D721Med (cell line): ENCODE measurements at places on chromosomes 3 and 15.

DNA sequence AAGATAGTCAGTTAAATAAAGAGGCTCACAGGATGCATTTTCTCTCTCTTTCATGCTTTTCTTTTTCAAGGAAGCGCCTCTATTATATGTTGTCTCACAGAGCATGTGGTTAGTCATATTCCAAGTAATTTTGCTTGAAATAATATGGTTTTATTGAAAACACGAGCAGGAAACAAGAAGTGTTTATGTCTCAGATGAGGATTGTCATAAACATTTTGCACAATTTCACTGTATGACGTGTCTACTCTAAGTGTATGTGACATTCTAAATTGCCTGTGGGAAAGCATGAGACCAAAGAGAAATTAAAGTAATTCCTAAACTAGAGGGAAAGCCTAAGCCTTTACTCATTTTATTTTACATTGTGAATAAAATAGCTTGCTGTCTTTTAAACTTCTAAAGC lies 818.6 kb downstream of the EPHA3 start:
- DNase-seq: no peak

- no peak for DNase-seq
These were observed 130.5 kb downstream of the TNIK start for GRCh38 chr3:171329746-171330145.

DNA sequence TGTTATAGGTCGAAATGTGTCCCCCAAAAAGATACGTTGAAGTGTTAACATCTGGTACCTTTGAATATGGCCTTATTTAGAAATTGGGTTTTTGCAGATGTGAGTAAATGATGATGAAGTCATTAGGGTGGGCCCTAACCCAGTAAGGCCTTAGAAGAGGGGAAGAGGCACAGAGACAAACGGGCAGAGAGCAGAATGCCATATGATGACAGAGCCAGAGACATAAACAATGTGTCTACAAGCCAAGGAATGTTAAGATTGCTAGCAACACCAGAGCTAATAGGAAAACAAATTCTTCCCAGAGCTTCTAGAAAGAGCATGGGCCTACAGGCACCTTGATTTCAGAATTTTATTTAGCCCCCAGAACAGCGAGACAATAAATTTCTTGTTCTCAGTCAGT lies 693.1 kb upstream of the NECTIN3 start:
- DNase-seq: no peak

DNA sequence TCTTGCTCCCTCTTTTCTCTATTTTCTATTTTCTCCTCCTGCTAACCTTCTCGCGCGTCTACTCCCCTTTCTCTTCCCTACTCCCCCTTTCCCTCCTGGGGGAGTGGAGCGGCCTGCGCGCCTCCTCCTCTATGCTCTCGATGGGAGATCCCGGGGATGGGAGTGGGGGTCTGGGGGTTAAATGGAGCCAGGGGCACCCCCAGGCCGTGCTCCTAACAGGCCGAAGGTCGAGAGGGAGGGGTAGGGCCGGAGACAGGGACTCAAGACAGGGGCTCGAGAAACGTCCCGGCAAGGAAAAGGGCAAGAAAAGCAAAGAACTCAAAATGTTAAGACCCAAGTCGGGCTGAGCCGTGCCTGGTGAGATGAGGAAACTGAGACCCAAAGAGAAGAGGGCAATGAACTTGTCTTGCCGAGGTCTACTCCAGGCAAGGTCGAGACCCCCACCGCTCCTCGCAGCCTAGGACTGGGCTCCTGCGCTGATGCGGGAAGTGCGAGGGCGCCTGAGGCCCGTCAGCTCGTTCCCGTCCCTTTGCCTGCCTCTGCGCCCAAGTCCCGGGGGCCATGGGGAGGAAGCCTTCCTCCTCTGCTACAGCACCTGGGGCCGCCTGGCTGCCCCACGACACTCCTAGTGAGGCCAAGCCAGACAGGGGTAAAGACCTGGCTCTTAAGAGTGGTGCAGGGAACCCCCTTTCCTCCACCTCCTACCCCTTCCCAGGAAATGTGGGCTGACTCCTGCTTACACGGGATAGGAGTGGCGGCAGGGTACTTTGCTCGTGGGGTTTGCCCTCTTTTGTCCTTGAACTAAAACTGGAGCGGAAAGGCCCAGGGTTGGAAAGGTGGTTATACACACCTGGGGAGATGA lies 770 bp upstream of the MEGF11 start:
- DNase-seq: no peak

DNA sequence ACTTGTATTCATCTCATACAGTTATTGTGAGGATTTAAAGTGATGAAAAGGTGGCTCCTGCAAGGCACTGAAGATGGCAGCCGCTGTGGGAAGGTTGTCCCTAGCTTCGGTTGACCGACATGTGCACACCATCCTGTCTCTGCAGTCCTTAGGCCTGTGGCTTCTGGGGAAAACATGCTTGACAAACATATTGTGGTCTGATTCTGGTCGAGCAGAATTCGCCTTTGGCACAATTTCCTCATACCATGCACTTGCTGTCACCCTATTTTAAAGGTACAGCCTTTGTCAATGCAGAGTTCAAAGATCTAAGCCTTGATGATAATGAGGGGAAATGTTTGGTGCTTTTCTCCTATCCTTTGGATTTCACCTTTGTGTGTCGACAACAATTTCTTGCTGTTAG lies 50.9 kb downstream of the PRICKLE2 start:
- DNase-seq: no peak

DNA sequence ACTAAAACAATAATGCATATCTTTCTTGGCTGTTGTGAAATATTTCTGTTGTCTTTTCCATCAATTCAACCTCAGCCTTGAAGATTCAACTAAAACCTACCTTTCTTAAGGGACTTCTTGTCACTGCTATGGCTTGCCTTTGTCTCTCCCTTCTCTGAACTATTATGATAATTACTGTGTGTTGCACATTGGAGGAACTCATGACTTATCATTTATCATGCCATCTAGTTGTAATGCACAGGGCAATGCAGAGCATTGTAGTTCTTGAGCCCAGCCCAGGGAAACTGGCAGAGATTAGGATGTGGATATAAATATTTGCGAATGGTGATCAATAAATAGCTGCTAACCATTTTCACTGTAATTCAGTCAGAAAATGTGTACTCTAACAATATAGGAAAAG lies 427.1 kb upstream of the FRG2C start:
- DNase-seq: no peak

GRCh38 chr3:113293348-113293747 lies 82.0 kb downstream of the BOC start:
- no peak for DNase-seq

GRCh38 chr15:41974041-41974440 lies 1.7 kb upstream of the EHD4 start:
- DNase-seq: no peak

DNA sequence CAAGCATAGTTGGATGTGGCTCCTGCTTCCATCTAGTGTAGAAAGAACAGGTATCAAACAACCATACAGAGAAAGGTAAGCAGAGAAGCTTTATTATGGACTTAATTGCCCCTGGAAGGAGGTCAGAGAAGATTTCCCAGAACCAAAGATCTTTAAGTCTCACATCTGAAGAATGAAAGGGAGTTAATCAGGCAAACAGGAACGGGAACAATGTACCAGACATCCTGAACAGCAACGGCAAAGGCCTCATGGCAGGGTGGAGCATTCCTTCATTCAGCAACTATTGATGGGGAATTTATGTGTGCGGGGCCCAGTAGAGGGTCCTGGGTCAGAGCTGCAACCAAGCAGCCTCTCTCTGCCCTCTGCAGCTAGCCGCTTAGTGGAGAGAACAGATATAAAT lies 61.5 kb downstream of the LMCD1 start:
- no peak for DNase-seq

DNA sequence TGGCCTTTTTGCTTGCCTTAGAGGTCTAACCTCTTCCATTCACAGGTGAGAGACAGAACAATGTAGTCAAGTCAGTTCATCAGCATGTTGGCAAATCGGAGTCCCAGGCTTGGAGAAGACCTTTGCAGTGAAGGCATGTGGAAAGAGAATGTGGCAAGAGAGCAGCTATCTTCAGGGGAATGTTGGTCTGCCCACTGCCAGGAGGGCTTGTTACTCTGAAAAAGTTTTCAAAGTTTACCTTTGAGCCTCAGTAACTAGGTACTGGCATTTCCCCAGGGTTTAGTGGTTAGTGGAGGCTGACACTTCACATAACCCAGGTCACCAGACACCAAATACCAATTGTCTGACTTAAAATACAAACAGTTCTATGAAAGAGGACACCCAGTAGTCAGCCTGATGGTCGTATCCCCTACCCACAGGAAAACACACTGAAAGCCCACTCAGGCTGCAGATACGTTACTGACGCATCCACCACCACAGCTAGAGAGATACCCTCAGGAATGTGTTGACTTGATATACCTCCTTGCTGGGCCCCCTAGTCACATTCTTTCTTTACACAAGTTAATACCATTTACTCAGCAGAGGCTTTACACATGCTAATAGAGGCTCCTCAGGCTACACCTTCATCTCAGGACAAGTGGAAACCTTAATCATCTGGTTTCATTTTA lies 9.7 kb upstream of the ARID3B start:
- DNase-seq: no peak

- DNase-seq: no peak
These were observed 85.7 kb downstream of the MSL2 start for GRCh38 chr3:136110481-136110880.

- no peak for DNase-seq
These were observed 32.1 kb downstream of the DTWD1 start for GRCh38 chr15:49652922-49653321.

- no peak for DNase-seq
These were observed 12.9 kb downstream of the DYNC1LI1 start for GRCh38 chr3:32557640-32558352.
